ENCODE measurements at places on chromosomes 11 and 22. TPM values are rescaled to one million over a fixed set of nuclear protein-coding genes. Genes with fewer than 3 reads are reported as not detected.

SMTNL1 gene
- total RNA-seq: not detected

CEND1 gene
- 1.00 TPM for total RNA-seq

SAA2 gene
- total RNA-seq: not detected

ACR gene
- total RNA-seq: not detected

PDE3B gene
- 2.7 TPM for total RNA-seq

TPBGL gene
- not detected for total RNA-seq

DLG2 gene
- total RNA-seq: 1.1 TPM

DBX1 gene
- total RNA-seq: not detected

SMC1B gene
- under 0.01 TPM for total RNA-seq

APOL4 gene
- total RNA-seq: 0.12 TPM

CHRM4 gene
- not detected for total RNA-seq

SBF2 gene
- total RNA-seq: 61.1 TPM

EMSY gene
- total RNA-seq: 15.4 TPM

OR2AG2 gene
- total RNA-seq: 0.55 TPM

APOBEC3F gene
- total RNA-seq: 9.2 TPM

CCDC90B gene
- total RNA-seq: 52.3 TPM

NPAS4 gene
- total RNA-seq: not detected

EIF3D gene
- 631 TPM for total RNA-seq

C11orf71 gene
- 3.4 TPM for total RNA-seq

FGF19 gene
- total RNA-seq: not detected

RGL4 gene
- not detected for total RNA-seq

PLAAT2 gene
- total RNA-seq: 0.12 TPM

HEPACAM gene
- total RNA-seq: under 0.01 TPM

C22orf31 gene
- not detected for total RNA-seq

SORL1 gene
- total RNA-seq: 10.6 TPM

NXPE1 gene
- not detected for total RNA-seq

CRYBB3 gene
- total RNA-seq: not detected

VPREB3 gene
- not detected for total RNA-seq

TESMIN gene
- total RNA-seq: 0.87 TPM

SOX6 gene
- total RNA-seq: 0.62 TPM

CHST1 gene
- 1.7 TPM for total RNA-seq

ACRV1 gene
- total RNA-seq: not detected

RIMBP3C gene
- total RNA-seq: 0.11 TPM

DYNC2H1 gene
- total RNA-seq: 91.6 TPM

TIGD3 gene
- total RNA-seq: 0.37 TPM

PNPLA5 gene
- not detected for total RNA-seq

GGT1 gene
- total RNA-seq: 1.8 TPM

VSIG10L2 gene
- 0.22 TPM for total RNA-seq

DEUP1 gene
- total RNA-seq: under 0.01 TPM

SLC6A5 gene
- not detected for total RNA-seq

BRSK2 gene
- 0.50 TPM for total RNA-seq

FJX1 gene
- 97.0 TPM for total RNA-seq

PHRF1 gene
- total RNA-seq: 33.1 TPM

NELL1 gene
- not detected for total RNA-seq

MMP12 gene
- not detected for total RNA-seq

ACCS gene
- 11.1 TPM for total RNA-seq

ISX gene
- total RNA-seq: not detected

MIOX gene
- total RNA-seq: not detected

CCDC34 gene
- total RNA-seq: 4.7 TPM

GAB4 gene
- total RNA-seq: not detected

KDM4E gene
- not detected for total RNA-seq

LIPT2 gene
- total RNA-seq: 4.8 TPM

PTPN5 gene
- not detected for total RNA-seq

KCNK7 gene
- not detected for total RNA-seq
